Activated CD4-positive, alpha-beta T cell treated with anti-CD3 and anti-CD28 coated beads, Interleukin-2, amount 10 ng/mL, durations not matched to agents 7 days and 5 days (primary cell): ENCODE measurements at places on chromosomes 5 and 9.

DNA sequence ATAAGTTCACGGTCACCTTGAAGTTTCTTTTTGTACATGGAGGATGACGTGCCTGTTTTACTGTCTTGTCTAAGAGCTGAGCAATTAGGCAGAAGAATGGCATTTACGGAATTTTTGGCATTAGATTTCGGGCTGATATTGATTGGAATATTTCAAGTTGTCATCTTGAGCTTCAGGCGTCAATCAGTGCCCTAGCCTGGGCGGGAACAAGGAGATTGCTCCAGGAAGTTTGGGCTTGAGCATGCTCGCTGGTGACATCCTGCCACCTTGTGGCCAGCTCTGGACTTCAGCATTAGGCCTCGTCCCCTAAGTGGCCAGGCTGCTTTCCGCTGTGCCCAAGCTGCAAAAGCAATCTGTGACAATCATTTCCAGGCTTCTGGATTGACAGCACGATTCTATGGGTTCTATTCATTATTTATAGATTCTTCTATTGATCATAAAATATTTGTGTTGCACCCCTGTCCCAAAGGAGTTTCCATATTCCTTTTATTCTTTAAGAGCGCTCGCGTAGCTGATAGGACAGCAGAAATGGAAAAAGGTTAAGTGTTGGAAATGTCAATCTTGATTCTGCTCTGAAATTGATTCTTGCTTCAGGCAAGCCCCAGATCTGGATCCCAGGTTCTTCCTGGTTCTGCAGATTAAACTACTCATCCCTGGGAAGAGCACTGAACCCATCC, 79.3 kb downstream of the SLC28A3 start:
- DNase-seq: peak; percentile 57

GRCh38 chr9:107249665-107250285, 33.3 kb upstream of the RAD23B start:
- no peak for DNase-seq

DNA sequence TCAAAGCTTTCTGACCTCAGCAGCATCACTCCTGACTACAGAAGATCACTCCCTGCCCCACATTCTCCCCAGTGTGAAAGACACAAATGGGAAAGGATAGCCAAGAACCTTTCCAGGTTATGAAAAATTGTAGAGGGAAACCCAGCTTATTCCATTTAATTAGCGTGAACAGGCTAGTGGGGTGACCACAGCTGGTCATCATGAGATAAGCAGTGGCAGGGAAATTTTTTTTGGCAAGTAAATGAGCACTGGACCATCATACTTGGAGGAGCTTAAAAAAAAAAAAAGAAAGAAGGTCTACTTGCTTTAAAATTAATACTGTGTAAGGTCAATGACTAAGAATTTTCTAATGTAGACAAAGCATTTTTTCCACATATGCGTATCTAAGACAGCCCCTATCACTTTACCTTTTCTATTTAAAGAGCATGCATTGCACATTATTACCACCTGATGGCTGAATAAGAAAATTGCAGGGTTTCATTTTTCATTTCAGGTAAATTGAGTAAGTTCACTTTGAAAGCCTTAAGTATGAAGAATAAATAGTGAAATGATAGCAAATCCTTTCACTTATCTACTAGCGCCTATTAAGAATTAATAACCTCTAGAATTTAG, 123.6 kb downstream of the ELAVL2 start:
- no peak for DNase-seq

DNA sequence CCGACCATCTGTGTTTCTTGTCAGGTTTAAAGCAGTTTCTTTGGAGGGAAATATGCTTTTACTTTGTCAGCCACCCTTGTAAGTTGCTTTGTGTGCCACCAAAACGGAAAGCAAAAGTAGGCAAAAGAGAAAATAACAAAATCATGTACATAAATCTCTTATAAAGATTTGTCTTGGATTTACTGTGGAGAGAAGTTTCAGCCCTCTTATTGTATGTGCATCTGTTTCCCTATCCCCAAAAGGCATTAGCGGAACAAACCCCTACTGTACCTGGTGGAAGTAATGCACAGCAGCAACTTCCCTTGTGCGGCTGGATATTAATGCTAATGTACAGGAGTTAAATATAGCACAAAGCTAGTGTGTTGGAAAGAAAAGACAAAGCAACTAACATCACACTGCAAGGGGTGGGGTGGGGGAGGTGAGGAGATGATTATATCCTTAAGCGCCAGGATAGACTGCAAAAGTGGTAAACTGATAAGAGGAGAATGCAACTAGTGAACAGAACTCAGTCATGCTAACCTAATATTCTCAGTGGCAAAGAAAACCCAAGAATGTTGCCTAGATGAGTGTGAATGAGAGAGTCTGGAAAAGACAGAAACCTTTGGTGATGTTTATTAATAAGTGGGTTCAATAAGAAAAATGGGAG, 396.5 kb upstream of the MEF2C start:
- no peak for DNase-seq

DNA sequence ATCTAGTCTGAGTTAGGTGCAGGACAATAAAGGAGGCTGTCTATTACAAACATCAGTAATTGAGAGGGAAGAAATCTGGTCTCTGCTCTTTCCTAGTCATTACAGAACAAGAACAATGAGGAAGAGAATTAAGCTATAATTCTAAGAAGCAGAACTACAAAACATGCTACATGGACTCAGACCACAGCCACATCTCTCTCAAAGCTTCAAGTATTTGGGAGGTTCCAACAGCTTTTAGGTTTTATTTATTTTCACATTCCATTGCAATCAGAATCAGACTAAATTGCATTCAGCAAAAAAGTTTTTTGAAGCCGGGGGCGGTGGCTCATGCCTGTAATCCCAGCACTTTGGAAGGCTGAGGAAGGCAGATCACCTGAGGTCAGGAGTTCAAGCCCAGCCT, 1.1 kb upstream of the GRPEL2 start:
- DNase-seq: no peak

DNA sequence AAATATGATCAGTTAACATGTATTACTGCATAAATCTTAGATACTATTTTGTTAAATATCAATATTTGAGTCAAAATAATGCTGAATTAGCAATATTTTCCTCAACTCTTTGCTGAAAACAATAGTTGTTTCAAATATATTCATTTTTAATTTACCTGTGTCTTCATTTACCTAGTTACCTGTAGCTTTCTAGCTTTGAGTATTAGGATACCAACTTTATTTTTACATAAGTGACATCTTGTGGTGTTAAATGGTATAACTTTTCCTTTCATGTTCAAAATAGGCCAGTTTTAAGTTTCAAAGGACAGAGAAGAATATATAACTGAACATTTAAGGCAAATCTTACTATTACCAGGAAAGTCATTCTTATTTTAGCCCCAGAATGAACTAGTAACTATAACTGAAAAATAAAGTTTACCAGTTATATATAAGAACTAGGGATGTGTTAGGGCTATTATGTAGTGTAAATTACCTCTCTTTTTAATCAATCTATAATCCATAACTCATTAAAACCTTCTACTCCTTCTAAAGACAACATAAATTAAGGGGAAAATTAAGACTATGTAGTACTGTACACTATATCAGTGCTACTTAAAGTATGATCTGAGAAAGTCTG, 25.3 kb downstream of the AP3B1 start:
- no peak for DNase-seq
